ENCODE measurements at places on chromosomes 1 and 21.

DNA sequence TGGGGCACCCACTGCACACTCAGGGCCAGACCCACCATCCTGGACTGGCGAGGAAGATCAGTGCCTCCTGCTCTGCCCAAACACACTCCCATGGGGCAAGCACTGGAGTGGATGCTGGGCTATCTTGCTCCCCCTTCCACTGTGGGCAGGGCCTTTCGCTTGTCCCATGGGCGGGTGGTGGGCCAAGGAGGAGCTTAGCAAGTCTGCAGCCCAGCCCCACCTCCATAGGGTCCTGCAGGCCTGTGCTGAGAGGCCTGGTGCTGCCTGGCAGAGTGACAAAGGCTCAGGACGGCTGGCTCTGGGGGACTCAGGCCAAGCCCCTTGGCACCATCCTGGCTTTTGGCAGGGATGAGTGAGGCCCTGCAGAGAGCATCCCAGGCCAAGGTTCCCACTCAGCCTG is 89.4 kb downstream of the PTPRU start:
- no peak for DNase-seq

DNA sequence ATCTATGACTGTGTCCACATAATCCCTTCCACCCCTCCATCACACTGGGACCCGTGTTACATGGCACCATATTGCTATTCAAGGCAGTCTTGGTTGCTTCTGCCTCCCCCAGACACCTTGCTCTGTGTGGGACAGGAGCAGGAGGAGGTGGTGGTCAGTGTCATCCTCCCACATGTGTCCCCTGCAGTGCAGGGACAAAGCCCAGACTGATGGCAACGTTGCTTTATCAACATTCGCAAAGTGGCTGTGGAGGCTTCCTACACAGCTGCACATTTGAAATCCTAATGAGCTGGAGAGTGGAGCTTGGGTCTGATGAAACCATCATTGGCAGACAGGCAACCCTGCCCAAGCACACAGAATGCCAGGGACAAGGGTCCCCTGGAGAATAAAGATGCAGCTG is 26.2 kb downstream of the TRIM67 start:
- DNase-seq, result no peak

- no peak for DNase-seq
Measured at GRCh38 chr1:27528818-27529703, 39.1 kb upstream of the WASF2 start.

- DNase-seq, result no peak
Measured at GRCh38 chr1:224321706-224322105, 8.3 kb downstream of the NVL start.

DNA sequence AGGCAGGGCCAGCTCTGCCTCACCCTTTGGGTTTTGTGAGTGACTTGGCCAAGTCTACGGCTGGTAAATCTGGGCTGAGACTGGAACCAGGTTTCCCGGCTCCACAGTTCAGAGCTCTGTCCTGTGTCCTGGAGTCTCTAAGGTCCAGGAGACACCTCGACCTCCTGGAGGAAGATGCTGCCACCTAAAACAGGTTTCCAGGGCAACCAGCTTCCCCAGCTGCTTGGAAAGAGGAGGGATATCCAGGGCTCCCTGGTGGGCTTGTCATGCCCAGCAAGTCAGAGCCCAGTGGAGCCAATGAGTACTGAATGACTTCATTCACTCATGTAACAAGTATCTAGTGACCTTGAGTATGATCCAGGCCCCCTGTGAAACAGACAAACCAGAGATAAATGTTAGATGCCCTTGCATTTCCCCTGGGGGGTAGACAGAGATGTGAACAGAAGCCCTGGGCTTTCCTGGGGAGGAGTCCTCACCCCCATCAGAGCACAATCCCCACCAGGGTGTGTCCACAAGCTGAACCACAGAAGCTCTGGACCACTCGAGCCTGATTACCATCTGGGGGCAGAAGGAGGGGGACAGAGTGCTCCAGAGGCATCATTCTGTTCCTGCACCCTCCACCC is 181.2 kb upstream of the RAB4A start:
- no peak for DNase-seq

GRCh38 chr1:158203693-158204457 is 23.2 kb downstream of the CD1D start:
- peak; percentile 47 for DNase-seq

DNA sequence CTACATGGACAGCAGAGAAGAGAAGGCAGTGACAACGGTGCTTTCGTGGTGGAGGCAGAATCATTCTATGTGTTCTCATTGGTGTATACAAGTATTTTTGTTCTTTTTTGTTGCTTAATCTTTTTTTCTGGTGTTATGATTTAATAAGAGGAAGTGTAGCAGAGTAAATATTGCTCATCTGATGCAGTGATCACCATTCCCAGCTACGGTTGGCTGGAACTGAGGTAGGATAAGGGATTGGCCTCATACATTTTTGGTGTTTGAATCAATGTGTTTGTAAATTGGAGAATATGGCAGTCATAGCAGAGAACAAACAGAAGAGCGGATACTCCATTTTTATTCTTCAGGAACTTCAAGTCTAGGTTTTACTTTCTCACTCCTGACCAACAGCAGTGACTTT is 76.6 kb downstream of the UBE2U start:
- DNase-seq, result no peak

DNA sequence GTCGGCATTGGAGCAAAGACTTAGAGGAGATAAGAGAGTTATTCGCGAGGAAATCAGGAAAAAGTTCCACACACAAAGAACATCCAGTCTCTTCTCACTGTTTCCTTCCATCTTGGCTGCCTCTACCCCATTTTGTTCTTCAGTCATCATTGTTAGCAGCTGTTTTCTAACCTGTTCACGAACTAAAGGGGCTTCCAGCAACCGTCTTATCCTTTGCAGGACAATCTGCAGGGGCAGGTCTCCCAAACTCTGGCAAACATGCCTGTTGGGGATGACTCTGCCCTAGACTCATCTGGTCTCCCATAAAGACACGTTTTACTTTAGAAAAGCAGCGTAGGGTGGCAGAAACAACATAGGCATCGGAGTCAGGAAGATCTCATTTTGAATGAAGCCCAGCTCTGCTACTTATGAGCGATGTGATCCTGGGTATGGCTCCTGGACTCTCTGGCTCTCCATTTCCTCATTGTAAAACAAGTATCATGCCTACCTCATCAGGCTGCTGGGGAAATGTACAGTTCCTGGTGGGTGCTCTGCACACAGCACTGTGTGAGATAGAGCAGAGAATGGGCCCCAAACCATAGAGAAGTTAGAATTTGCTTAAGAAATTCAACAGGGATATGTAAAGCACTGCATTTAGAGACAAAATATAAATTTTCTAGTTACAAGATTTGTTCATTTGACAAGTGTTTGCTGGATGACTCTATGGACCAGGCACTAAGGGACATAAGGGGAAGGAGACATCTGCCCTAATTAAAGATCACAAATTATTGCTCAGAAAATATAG is 59.7 kb downstream of the MEF2D start:
- DNase-seq, result no peak

DNA sequence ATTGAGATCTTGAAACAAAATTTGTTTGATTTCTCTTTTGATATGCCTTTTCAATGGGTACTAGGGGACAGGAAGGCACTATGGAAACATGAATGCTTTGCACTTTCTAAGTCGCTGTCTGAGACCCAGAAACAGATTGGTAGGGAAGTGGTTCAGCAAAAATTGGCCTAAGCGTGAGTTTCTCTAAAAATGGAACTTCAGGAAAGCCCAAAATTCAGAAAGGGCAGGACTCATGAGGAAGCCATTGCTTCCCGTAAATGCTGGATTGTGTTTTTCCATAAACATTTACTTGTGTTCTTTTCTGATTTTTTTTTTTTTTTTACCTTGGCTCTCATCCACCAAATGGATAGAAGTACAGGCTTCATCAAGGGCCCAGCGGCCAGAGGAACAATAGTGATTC is 123.7 kb upstream of the ATP1B1 start:
- DNase-seq, result no peak
